ENCODE measurements at places on chromosomes 3 and 15.

- no peak overlapping the region for H3K4me3 ChIP-seq
- no peaks in the 10 kb centered on the region for H3K27me3 ChIP-seq
- H3K4me1 ChIP-seq, result no peaks in the 10 kb centered on the region
- no peaks in the 10 kb centered on the region for H3K36me3 ChIP-seq
- H3K27ac ChIP-seq, result no peak overlapping the region
- no peak for DNase-seq
Measured at GRCh38 chr3:45092132-45093031, 53.8 kb downstream of the CDCP1 start.

- no peak for DNase-seq
- no peaks in the 10 kb centered on the region for H3K4me1 ChIP-seq
- no peak overlapping the region for H3K4me3 ChIP-seq
Measured at GRCh38 chr3:35500641-35501350, 138.5 kb upstream of the ARPP21 start.

GRCh38 chr3:78130741-78131290, 1090.9 kb downstream of the ROBO2 start:
- H3K36me3 ChIP-seq, result no peaks in the 10 kb centered on the region
- H3K27ac ChIP-seq, result no peak overlapping the region
- no peak for DNase-seq

GRCh38 chr15:50234764-50235163, 30.8 kb downstream of the HDC start:
- no peak overlapping the region for H3K27ac ChIP-seq
- no peak overlapping the region for H3K4me3 ChIP-seq
- H3K4me1 ChIP-seq, result no peaks in the 10 kb centered on the region
- H3K27me3 ChIP-seq, result no peaks in the 10 kb centered on the region
- DNase-seq, result no peak

DNA sequence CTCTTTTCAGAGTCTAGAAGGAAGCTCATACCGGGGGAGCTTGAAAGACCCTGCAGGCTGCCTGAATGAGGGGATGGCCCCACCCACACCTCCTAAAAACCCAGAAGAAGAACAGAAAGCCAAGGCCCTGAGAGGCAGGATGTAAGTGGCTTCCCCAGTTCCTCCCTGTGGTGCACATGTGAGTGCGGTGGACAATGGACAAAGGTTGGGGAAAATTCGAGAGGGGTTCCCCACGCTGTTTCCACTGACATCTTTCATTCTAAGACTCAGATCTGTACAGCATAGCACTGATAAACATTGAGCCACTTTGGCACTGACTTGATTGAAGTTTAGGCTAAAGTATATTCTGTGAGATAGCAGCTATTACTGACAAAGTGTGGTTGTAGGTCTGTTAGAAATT, 79.5 kb upstream of the UMPS start:
- H3K4me3 ChIP-seq, result no peak overlapping the region
- no peak for DNase-seq
- no peaks in the 10 kb centered on the region for H3K27me3 ChIP-seq
- no peak overlapping the region for H3K27ac ChIP-seq
- H3K36me3 ChIP-seq, result peaks cover 14% of the 10 kb centered on the region

DNA sequence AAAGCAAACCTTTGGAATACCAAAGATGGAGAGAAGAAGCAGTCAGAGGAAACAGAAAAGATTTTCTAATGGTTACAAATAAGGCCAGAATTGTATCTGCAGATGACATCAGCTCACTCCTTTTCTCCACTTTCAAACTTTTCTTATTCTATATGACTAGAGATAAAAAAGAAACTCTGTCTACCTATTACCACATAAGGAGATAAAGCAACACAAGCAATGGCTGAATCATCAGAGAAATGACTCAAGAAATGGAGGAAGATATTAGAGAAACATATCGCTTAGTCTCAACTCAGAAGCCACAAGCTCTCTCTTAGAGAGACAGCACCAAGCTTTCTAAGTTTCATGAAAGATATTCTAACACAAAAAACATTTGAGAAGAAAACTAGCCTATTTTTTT, 784.0 kb downstream of the ZPLD1 start:
- no peak overlapping the region for H3K4me3 ChIP-seq
- no peak for DNase-seq
- H3K36me3 ChIP-seq, result no peaks in the 10 kb centered on the region

- H3K4me1 ChIP-seq, result no peaks in the 10 kb centered on the region
- H3K36me3 ChIP-seq, result no peaks in the 10 kb centered on the region
- DNase-seq, result no peak
- H3K27me3 ChIP-seq, result no peaks in the 10 kb centered on the region
Measured at GRCh38 chr3:40262331-40262730, 47.2 kb upstream of the EIF1B start.

GRCh38 chr3:191492601-191493000, 31.6 kb downstream of the PYDC2 start:
- no peak for DNase-seq
- H3K36me3 ChIP-seq, result no peaks in the 10 kb centered on the region
- H3K4me1 ChIP-seq, result no peaks in the 10 kb centered on the region
- no peak overlapping the region for H3K27ac ChIP-seq
- H3K4me3 ChIP-seq, result no peak overlapping the region

DNA sequence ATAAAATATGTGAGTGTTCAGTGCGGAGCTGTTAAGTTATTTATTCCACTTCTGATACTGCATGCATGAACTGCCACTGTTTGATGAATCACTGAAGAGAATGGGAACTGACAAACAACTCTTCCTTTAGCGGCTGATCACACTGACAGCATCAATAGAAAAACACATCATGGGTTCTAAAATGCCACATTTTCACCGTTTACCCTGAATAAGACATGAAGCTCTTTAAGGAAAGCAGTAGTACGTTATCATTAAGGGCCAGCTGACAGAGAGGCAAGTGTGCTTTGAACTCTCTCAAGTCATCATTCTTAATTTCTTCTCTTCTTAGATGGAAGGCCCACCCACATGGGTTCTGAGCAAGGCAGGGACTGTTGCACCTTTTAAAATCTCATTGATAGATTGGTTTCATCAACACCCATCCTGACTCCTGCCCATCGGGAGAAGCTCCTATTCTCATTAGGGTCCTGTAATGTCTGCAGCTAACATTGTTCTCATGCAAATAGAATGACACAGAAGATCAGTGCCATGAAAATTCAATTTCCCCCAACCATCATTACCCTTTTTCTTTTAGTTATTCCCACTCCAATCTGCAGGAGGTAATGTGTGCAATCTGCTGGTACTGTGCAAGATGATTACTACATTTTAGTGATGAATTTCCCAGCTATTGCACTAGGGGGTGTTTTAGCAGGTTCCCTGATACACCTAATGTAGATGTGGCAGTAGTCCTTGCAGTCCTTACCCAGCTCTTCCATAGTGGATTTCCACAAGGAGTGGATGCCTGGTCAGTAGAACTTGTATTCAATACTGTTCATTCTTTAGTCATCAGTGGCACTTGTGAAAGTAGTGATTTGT, 119.1 kb downstream of the ROBO2 start:
- no peaks in the 10 kb centered on the region for H3K36me3 ChIP-seq
- DNase-seq, result no peak
- peaks cover 9% of the 10 kb centered on the region for H3K4me1 ChIP-seq
- no peak overlapping the region for H3K4me3 ChIP-seq
- no peaks in the 10 kb centered on the region for H3K27me3 ChIP-seq
- no peak overlapping the region for H3K27ac ChIP-seq

- peaks cover 12% of the 10 kb centered on the region for H3K4me1 ChIP-seq
- no peaks in the 10 kb centered on the region for H3K27me3 ChIP-seq
- H3K27ac ChIP-seq, result no peak overlapping the region
- no peak for DNase-seq
- H3K4me3 ChIP-seq, result no peak overlapping the region
- no peaks in the 10 kb centered on the region for H3K36me3 ChIP-seq
Measured at GRCh38 chr3:61451841-61452240, 109.5 kb upstream of the PTPRG start.

GRCh38 chr3:14823393-14823792, 4.6 kb downstream of the FGD5 start:
- no peaks in the 10 kb centered on the region for H3K36me3 ChIP-seq
- H3K4me1 ChIP-seq, result no peaks in the 10 kb centered on the region
- peaks cover 2% of the 10 kb centered on the region for H3K27me3 ChIP-seq
- H3K27ac ChIP-seq, result no peak overlapping the region
- no peak for DNase-seq

Data from neuronal stem cell (in vitro differentiated cells).